ENCODE measurements at places on chromosomes 13 and 19.

DNA sequence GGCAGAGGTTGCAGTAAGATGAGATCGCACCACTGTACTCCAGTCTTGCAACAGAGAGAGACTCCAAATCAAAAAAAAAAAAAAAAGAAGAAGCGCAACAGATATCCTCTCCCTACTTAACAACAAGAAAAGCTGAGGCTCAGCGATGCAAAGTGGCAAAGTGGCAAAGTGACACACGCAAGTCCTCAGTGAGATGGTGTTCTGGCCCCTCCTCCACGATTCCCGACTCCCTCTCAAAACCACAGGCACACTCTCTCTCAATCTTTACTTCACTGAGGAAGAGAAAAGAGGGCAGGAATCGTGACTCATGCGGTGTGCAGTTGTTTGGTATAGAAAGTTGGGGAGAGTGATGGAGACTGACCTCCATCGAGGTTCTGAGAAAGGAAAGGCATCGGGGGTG is 12.6 kb downstream of the FFAR2 start:
- DNase-seq: no peak

DNA sequence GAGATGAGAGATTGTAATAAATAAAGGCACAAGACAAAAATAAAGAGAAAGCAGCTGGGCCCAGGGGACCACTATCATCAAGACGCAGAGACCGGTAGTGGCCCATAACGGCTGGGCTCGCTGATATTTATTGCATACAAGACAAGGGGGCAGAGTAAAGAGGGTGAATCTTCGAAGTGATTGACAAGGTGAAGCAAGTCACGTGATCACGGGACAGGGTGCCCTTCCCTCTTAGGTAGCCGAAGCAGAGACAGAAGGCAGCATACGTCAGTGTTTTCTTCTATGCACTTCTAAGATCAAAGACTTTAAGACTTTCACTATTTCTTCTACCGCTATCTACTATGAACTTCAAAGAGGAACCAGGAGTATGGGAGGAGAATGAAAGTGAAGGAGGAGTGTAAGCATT is 4.6 kb upstream of the PRKCG start:
- DNase-seq: no peak

DNA sequence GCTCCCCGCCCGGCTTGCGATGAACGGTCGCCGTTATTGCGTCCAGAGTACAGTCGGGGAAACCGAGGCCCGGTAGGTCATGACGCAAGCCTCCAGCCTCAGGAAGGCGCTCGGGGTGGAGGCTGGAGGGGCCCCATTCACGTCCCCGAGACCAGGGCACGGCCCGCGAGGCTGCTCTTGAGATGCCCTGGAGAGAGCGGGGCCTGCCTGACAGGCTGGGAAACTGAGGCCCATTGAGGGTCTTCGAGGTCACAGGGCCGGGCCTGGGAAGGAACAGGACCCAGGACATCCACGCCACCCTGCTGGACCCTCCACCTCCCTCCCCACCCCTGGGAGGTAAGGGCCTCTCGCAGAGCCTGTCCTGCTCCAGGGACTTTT is 367 bp downstream of the NDUFS7 start:
- no peak for DNase-seq

DNA sequence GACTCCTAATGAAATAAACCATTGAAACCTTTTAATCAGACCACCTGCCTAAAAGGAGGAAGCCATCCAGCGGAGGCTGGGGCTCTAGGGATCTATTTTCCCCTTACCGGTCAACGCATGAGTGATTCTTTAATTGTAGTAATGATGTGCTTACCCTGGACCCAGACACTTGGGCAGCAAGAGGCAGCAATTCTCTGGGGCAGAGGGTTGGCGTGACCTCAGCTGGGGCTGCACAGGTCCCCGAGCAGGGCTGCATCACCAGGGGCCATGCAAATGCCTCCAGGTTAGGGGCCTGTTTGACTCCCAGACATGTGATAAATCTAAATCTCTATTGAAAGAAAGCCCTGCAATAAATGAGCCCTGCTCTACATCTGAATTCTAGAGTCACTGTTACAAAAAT is 194.2 kb upstream of the TSHZ3 start:
- DNase-seq: no peak

GRCh38 chr13:96002322-96003131 is 50.7 kb downstream of the UGGT2 start:
- no peak for DNase-seq

DNA sequence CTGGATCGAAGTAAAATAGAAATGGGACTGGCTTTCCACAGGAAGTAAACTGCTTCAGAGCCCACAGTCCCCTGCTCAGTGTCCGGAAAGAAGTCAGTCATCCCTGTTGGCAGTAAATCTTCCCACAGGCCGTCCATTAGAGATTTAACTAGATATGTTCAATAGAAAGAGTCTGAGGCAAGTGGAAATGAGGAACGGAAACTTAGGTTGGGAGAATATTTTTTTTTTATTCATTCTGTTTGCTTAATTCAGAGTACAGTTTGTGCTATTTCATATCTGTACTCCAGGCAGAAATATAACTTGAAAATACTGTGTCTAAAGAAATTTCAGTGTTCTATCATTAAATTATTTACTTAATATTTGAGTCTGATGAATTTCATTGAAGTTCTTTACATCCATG is 22.7 kb downstream of the SLC25A15 start:
- DNase-seq: no peak

- no peak for DNase-seq
Observed at GRCh38 chr13:38905081-38905480, 85.5 kb downstream of the STOML3 start.

DNA sequence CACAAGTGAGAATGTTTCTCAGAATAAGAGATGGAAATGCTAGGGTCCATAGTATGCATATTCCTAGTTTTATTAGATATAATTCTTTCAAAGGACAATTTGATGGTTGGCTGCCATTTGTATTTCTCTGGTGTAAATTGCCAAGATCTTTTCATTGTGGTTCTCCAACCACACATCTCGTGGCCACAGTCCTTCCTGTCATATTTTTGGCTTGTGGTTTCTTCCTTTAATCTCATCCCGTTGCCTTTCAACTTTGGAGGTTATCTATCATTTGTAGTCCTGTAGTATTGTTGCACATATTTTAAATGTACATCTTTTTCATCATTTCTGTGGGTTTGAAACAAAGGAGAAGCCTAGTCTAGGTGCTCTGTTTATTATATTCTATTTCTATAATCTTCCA is 61.2 kb downstream of the WASF3 start:
- no peak for DNase-seq

- no peak for DNase-seq
Observed at GRCh38 chr19:2195361-2195760, 31.6 kb downstream of the DOT1L start.

- DNase-seq: no peak
Observed at GRCh38 chr13:110290826-110291225, 16.1 kb downstream of the COL4A1 start.

DNA sequence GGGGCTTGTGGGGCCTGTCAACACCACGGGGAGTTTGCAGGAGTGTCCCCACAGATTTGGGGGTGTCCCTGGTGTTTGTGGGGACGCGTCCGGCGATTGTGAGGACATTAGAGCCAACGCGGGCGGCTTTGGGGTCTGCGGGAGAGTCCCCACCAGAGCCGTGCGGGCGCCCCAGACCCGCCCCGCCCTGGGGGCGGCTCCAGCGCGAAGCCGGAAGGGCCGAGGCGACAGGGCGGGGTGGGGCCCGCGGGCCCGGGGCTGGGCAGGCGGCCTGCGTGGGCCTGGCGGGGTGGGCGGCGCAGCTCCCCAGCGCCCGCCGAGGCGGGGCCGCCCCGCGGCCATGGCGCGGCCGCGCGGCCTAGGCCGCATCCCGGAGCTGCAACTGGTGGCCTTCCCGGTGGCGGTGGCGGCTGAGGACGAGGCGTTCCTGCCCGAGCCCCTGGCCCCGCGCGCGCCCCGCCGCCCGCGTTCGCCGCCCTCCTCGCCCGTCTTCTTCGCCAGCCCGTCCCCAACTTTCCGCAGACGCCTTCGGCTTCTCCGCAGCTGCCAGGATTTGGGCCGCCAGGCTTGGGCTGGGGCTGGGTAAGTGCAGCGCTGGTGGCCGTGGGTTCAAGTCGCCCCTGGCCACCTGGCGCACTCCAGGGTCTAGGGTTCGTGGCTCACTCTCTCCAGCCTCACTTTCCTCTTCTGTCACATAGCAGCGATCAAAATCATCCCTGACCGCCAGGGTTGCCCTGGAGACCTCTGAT is 10.3 kb downstream of the PDE4A start:
- no peak for DNase-seq

DNA sequence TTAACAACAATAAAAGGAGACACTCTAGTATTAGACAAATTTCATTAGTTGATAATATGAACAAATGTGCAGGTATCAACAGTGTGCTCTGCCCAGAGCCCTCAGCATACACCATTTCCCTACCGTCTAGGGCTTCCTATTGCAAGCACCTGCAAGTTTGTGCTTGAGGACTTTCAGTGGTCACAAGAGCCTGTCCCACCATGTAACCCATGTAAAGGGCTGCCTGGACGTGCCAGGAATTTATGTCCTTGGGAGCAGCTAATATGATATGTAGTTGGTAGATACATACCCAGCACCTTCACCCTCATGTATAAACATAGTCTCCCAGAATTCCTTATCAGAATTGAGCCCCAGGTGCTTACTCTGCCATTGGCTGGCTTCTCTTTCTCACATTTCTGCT is 128.0 kb downstream of the UFM1 start:
- DNase-seq: no peak

DNA sequence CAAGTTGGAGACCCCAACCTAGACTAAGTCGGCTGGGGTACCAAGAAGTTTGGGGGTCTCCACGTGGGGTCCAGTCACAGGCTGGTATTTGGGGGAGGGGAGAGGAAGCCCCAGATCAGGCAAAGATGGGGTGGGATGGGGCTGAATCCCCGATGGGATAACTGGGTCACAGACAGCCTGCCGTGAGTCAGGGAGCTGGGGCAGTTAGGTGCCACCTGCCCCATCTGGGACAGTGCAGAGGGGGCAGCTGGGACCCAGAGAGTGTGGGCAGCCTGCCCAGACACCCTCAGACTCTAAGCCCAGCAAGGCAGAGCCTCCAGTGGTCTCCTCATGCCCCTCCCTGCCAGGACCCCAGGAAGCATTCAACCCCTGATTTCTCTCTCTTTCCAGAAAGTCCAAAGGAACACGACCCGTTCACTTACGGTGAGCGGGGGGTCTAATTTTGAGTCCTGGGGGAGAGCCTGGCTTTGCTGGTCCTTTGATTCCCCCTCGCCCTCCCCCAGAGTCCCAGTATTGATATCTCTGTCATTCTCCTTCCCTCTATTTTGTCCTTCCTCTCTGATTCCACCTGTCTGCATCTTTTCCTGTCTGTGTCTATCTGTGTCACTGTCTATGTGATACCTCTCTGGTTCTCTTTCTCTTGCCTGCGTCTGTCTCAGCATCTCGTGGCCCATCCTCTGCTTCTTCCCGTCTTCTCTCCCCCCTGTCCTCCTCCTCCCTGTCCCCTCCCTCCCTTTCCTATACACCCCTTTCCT is 1.8 kb downstream of the FXYD1 start:
- no peak for DNase-seq

GRCh38 chr13:42041011-42041683 is 7.3 kb upstream of the DGKH start:
- no peak for DNase-seq

GRCh38 chr19:17469481-17470067 is 750 bp upstream of the SLC27A1 start:
- peak; percentile 79 for DNase-seq

DNA sequence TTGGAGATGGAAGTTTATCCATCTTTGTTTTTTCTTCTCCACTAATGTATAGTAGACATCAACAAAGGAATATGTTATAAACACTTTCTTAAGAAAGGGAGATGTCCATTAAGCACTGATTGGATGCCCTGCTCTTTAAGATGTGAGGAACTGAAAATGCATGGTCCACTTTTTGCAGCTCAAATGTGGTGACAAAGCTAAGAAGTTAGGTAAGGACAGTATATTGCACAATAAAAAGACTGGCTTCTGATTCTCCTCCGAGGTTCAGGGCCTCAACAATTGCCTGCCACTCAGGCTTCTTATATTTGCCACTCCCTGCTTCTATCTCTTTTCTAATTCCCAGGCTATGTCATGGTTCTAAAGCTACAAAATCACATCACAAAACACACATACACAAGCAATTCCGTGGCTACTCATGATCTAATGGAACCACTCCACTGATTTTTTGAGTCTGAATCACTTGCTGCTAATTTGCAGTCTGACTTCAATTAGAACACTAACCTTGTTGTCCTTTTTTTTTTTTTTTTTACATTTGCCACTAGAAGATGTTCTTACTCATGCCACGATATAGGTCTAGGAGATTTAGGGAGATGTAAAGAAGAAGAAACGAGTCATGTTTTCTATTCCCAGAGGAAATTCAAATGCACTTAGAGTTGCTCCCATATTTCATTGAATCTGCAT is 29.6 kb upstream of the TNFSF11 start:
- no peak for DNase-seq

GRCh38 chr13:106426909-106427308 is 108.6 kb downstream of the EFNB2 start:
- no peak for DNase-seq

- no peak for DNase-seq
Observed at GRCh38 chr13:76663592-76664335, 222.4 kb downstream of the KCTD12 start.

- no peak for DNase-seq
Observed at GRCh38 chr19:49155005-49155819, at the start of gene HRC. TSS of gene HRC (minus strand) at chr19:49155396. CDS start at chr19:49155237, 159 bp downstream.

GRCh38 chr13:110648848-110649421 is 33.6 kb downstream of the NAXD start:
- DNase-seq: no peak

- DNase-seq: no peak
Observed at GRCh38 chr19:46446021-46446420, 17.3 kb upstream of the PNMA8C start.

DNA sequence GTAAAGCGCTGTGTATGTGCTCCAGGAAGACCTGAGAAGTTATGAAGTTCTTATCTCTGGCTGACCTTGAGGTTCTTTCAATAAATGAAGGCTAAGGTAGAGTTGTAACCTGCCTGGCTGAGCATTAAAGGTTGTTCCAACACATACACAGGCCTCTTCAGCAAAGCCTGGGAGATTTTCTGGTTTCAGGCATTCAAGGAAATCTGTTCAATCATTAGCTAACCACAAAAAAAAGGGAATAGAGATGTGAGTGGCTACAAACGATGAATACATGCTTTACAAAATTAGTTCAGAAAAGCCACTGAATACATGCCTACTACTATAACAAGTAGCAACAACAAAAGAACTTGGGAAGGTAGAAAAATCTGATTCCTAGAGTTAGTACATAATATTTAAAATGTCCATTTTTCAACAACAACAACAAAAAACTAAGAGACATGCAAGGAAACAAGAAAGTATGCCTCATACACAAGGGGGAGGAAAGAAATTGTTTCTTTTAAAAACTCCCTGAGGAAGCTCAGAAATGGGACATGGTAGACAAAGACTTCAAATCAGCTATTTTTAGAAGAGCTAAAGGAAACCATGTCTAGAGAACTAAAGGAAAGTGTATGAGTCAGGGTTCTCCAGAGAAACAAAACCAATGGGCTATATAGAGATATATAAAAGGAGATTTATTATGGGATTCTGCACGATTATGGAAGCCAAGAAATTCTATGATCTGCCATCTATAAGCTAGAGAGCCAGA is 191.5 kb upstream of the IPO5 start:
- DNase-seq: no peak

GRCh38 chr19:37905946-37906868 is at the start of gene WDR87:
TSS of gene WDR87 (minus strand) at chr19:37906594. CDS start at chr19:37898239, 8,355 bp downstream.
- DNase-seq: no peak

DNA sequence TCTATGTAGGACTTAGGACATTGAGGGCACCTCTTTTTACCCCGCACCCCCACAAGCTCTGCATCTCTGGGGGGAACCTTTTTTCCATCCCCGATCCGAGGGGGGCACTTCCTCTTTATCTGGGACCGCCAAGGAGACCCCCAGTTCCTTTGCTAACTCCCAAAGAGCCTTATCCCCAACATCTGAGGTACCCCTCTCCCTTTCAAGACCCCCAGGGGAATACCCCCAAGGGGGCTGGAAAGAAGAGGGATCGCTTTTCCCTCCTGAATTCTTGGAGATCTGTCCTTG is 1.1 kb downstream of the TNFSF9 start:
- DNase-seq: no peak
